ENCODE measurements at places on chromosomes 3 and 15. TPM values are rescaled to one million over a fixed set of nuclear protein-coding genes. Genes with fewer than 3 reads are reported as not detected.

FGF7 gene
- total RNA-seq: 157 TPM

ARL14 gene
- total RNA-seq: not detected

ARRDC4 gene
- 54.2 TPM for total RNA-seq

CHRNA3 gene
- total RNA-seq: not detected

RTP1 gene
- total RNA-seq: not detected

NAALADL2 gene
- total RNA-seq: 13.9 TPM
